CD4-positive, alpha-beta T cell treated with Interleukin-17A for 1 hour (primary cell): ENCODE measurements at places on chromosomes 2 and 18.

GRCh38 chr2:75959724-75960471 is 249.2 kb upstream of the GCFC2 start:
- no peak for DNase-seq

- DNase-seq = no peak
Observed at GRCh38 chr18:50142441-50143120, 52.4 kb downstream of the MYO5B start.

- no peak for DNase-seq
Observed at GRCh38 chr2:24874035-24874434, 46.0 kb downstream of the ADCY3 start.

DNA sequence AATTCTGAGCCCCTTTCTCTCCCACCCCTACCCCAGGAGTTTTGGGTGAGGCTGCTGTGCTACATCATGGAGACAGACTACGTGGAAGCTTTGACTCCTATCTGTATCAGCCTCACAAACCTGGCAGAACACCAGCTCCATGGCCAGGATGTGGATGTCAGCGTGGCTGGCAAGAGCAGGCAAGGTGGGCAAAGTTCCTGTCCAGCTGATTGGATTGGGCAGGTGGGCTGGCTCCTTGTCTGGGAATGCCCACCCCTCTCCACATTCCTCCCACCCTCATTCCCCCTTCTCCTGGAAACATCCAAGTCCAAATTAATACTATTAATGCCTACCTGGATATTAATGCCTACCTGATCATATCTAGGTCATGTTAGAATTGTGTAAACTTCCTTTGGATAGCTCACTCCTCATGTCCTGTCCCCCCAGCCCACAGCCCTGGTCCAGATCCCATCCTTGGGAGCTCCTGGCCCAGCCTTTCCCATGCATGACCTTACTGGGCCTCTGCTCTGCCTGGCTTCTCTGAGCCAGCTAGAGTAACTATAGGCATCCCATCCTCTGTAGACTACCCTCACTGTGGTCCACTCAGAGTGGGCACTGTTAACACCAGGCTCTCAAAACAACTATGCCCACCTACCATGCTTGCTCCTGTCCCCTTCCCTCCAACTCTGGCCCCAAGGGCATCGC is 24.1 kb downstream of the MROH2A start:
- no peak for DNase-seq

DNA sequence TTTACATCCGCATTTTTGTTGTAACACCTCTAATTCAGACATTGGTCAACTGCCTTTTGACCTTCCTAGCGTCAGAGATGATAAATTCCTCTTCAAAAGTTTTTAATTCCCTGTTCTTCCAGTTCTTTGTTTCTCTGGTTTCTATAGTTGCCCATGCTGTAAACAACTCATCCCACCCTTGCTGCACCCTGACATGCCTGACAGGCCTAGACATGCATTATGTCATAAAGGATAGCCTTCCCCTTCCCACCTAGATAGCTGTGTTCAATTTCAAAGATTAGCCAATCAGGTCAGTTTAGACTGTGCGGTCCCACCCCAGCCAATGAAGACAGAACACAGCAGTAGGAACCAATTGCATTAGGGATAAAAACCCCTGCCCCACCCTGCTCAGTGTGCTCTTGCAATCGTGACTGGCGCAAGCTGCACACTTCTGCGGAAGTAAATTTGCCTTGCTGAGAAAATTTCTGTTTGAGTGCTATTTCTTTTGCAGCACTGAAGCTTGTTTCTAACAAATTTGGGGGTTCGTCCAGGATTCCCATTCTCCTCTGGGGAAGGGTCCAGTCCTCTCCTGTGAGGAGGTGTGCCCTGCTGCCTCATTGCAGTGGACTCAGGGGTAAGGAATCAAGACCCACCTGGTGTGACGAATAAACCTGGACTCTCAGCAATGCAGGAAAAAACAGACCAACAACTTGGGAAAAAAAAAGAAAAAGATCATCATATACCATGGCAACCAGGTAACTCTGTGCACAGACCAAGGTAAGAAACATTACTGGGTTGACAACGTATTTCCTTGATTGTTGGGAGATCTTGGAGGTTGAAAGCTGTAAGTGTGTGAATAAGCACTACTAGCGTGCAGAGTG is 9.1 kb upstream of the SAP130 start:
- DNase-seq = no peak

DNA sequence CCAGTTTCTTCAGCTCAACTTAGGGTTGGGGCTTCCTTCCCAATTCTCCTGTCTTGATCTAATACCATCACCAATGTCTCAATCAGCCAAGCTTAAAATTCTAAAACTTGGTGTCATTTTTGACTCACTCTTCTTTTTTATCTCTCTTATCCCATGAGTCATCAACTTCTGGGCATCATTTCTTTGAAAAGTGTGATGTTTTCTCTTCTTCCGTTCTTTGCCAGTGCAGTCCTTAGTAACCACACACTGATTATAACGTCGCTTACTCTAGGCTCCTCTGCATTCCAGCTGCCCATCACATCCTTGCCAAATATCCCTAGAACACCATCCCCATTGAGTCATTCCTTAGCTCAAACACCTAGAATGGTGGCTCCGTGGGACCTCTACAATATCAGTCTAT is 27.4 kb upstream of the MRO start:
- DNase-seq = no peak

GRCh38 chr2:220981926-220982325 is 590.2 kb downstream of the EPHA4 start:
- DNase-seq = no peak

DNA sequence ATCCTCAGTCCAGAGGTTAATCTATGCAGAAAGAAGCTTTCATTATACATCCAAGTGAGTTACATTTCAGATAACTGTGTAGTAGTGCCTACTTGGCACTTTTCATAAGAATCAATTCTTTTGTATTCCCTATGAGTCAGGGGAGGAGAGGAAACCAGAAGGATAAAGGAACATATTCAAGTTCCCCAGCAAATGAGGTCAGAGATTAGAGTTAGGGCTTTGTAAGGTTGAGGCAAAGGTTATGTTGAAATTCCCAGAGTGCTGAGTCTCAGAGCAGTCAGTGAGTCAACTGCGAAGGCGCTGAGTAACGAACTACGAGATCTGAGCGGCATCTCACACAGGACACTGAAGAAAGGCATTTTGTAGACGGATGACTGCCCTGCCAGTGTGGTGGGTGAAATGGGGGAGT is 25.1 kb upstream of the ME2 start:
- no peak for DNase-seq

- DNase-seq = peak; percentile 88
Observed at GRCh38 chr18:3451183-3451988, 1.4 kb downstream of the TGIF1 start.

- DNase-seq = peak; percentile 23
Observed at GRCh38 chr2:190947141-190947540, 66.5 kb downstream of the GLS start.

GRCh38 chr2:214550786-214551185 is 139.9 kb downstream of the VWC2L start:
- no peak for DNase-seq

DNA sequence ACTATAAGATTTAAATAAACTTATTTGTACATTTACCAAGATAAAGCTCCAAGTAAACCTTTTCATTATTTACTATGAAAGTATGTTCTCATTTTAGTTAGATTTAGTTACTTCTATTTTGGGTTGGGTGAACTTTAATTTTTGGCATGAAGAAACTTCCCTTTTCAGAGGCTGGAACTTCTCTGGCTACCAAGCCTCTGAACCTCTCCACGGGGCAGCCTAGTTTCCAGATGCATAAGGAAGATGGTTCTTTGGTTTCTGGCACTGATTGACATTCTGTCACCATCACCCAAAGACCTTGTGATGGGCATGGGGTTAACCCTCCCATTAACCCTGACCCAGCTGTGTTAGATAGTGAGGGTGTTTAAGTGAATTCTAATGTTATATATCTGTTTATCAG is 17.1 kb downstream of the PSD4 start:
- no peak for DNase-seq

DNA sequence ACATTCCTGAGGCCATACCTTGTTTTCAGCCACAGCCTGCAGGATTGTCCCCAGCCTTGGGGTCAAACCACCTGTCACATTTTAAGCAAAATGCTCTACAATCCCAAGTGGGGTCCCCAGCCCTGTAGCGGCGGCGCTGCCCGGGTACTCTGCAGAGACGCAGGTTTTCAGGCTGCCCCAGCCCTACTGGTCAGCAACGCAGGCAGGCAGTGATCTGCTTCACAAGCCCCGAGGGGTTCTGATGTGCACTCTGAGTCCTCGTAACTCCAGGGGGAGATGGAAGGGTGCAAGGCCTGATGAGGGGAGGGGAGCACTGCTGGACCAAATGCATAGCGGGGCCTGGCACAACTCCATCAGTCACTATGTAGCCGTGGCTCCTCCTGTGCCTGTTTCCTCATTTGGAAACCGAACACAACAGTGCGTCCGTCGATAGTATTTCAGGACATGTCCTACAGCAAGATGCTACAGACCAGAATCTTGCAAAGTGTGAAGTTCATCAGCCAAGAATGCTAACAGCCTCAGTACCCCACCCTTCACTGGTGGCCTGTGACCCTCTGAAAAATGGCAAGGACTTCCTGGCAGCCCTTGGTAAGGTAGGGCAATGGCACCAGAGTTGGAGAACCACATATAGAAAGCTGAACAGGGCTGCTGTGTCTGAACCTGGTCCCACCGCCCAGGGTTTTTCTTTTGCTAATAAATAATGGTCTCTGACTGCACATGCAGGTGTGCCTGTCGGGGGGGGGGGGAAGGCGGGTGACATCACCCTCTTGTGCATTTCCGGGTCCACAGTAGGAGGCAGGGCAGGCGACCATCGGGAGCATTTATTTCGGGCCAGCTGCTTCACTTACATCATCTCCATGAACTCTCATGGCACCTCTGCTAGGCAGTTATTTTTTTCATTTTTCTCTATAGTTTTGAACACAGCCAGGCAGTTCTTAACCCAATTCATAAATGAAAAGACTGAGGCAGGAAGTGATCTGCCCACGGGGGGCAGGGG is 50.6 kb upstream of the TFCP2L1 start:
- no peak for DNase-seq

DNA sequence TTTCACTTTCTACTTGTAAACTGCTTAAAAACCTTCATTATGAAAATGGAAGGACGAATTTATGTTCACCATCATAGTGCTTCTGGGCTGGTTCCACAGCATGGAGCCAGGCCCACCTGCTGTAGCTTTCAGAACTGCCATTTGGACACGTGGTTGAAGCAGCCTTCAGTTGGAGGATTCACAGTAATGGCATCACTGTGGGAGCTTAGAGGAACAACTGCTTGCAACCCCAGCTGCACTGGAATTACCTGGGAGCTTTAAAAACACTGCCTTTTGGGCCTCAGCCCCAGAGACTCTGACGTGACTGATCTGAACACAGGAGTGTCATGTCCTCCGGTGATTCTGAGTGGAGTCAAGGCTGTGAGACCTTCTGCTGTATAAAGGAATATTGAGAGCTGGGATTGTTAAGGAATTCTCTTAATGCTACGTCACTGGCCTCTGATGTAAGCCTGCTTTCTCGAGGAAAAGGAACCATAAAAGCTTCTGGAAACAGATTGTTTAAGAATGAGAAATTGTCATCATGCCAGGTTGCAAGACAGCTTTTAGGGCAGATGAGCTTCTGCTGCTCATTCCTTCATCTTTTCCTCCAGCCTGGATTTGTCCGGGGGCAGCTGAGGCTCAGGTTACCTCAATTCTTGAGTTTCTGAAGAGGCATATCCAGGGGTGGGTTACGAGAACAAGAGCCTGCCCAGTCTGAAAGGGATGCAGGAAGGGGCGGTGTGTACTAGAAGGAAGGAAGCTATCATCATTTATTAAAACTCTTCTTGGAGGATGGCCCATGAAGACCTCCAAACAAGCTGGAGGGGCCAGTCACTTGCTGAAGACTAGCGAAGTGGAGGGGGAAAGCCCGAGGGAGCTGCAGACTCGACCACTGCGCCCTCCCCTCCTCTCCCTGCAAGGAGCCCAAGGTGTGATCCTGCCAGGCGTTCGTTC is 1.3 kb upstream of the IL1R1 start:
- DNase-seq = no peak

DNA sequence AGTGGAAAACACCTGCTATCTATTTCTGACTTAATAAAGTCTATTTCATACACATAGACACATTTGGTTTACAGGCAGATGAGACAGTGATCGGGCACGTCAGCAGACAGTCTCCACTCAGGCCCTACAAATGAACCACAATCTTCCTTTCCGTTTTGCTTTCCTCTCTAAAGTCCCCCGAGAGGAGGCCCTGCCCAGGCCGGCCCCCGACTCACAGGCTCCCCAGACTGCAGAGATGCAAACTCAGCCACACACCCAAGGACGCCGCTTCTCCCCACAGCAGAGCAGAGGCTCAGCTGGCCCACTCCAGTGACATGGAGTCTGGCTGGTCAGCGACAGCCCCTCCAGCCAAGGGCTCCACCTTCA is 9.3 kb upstream of the MTERF4 start:
- peak; percentile 54 for DNase-seq

GRCh38 chr2:203135105-203135504 is 103.7 kb upstream of the CYP20A1 start:
- DNase-seq = no peak

DNA sequence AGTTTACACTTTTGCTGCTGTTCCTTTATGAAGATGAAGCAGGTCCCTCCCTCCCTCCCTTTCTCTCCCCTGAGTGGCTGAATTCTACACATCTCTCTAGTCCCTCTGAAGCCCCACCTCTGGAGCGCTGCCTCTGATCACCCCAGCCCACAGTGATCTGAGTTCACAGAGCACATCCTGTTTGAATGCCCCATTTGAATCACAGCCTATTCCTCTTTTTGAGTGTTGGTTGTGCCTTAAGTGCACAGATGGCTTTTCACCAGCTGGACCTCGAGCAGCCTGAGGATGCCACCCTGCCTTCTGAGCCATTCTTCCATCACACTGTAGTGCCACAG is 87.1 kb downstream of the ITGB1BP1 start:
- peak; percentile 4 for DNase-seq

DNA sequence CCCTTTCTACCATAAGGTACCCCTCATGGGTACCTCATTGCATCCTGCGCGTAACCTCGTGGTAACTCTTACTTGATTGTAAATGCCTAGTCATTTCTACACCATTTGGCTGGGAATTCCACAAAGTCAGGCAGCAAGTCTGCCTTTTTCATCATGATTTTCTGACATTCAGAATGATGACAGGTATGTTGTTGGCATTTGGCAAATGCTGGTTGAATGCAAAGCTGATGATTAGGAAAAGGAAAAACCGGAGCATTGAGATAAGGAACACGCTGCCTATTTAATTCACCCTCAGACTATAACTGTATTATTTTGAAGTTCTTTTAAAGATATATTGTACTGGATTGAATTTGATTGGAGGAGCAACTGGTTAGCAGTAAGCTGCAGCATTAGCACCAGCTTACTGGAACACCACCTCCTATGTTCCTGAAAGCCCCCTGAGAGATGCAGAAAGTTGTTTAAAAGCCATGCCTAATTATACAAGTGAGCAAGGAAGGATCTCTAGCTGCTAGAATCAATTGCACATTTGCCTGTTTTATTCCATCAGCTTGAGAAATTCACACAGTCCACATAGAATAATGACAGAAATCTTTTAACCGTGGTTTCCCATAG is 520.1 kb downstream of the LRP1B start:
- no peak for DNase-seq

GRCh38 chr2:235224410-235224809 is 269.4 kb upstream of the AGAP1 start:
- DNase-seq = no peak
